ENCODE measurements at places on chromosomes 16 and 17.

- DNase-seq, result no peak
Observed at GRCh38 chr17:3529817-3530741, 27.5 kb downstream of the TRPV3 start.

DNA sequence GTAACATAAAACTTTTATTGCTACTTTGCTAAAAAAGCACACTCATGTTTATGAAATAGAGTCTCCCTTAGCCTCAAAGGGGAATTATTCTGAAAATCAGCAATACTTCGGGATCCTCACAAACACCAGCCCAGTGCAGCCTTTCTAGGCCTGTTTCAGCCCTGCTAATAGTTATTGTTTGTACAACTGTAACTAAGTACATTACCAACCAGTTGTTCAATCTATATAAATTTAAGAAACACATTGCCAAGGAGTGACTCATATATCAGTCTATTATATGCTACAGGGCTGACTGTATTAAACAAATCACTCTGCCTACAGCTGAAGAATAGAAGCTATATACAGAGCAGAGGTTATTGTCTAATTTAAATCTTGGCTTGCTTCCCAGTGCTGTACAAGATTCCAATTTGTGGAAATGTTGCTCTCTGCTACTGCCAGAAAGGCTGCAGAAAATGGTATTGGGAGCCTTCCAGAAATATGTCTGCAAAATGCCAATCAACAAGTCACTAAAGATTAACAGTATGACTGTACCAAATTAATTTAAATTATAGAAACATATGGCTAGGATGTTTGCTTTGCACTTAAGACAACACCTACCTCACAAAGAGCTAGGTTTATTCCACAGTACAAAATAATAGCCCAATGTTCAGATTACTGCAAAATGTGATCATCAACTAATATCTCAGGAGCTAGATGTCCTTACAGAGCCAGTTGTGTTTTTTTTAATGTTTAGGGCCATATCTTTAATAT lies 49.7 kb downstream of the TOX3 start:
- no peak for DNase-seq

DNA sequence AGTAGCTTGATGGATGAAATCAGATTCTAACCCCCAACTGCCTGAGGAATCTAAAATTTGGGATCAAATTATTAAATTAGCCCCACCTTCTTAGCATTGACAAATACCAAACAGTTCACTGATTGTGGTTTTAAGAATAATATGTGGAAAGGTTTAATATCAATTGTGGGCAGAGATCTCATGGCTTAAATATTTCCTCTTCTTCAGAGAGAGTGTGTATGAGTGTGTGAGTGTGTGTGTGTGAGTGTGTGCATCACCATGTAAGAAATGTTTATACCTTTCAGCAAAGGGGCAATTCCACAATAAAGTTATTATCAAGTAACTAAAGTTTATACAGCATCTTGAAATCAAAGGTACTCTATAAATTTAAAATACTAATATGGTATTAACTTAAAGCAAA lies 3.2 kb downstream of the SMURF2 start:
- DNase-seq, result no peak

DNA sequence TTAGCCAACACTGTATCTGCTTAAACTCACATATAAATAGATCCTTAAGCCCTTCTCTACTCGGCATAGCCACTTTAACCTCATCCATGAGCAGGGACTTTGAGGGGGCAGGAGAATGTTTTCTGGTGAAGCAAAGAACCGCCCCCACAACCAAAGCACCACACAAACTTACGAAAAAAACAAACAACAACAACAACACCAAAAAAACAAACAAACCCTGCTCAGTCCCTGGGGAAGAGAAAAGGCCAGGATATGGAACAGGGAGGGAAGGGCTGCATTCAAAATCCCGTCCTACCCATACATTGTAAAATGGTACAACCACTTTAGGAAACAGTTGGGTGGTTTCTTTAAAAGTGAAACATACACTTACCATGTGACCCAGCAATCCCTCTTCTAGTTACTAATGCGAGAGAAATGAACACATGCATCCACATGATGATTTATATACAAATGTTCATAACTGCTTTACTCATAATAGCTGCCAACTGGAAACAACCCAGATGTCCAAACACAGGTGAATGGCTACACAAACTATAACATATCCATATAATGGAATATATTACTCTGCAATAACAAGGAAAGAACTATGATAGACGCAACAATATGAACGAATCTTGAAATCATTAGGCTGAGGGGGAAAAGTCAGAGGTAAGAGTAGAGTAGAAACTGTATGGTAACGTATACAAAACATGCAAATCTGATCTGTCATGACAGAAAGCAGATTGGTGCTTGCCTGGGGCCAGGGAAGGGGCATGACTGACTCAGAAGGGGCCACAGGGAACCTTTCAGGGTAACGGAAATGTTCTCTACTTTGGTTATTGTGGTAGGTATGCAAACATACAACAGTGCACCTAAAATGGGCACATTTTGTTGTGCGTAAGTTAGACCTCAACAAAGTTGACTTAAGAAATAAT lies 37.7 kb upstream of the TOB1 start:
- no peak for DNase-seq

DNA sequence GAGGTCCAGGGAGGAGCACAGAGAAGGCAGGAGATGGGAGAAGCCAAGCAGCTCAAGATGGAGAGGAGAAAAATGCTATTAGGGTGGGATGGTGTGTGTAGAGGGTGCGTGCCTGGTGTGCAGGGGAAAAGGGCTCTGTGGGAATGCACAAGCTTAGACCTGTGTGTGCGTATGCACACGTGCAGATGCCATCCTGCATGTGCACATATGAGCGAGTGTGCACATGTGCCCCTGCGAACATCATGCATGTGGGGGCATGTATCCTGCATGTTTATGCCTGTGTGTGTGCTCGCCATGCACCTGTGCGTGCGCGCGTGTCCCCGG lies 438 bp upstream of the KCNJ12 start:
- no peak for DNase-seq

- no peak for DNase-seq
Observed at GRCh38 chr17:1398931-1399678, 917 bp downstream of the YWHAE start.

GRCh38 chr17:37726248-37726647 lies 18.6 kb downstream of the HNF1B start:
- no peak for DNase-seq

All from WERI-Rb-1 (cell line).